Activated CD4-positive, alpha-beta T cell treated with anti-CD3 and anti-CD28 coated beads, Interleukin-2, amount 50 U/mL, for 4 hours (primary cell): ENCODE measurements at places on chromosomes 16 and 17.
A peak's percentile ranks its signal among the peaks of the same experiment; 100 is the strongest.

DNA sequence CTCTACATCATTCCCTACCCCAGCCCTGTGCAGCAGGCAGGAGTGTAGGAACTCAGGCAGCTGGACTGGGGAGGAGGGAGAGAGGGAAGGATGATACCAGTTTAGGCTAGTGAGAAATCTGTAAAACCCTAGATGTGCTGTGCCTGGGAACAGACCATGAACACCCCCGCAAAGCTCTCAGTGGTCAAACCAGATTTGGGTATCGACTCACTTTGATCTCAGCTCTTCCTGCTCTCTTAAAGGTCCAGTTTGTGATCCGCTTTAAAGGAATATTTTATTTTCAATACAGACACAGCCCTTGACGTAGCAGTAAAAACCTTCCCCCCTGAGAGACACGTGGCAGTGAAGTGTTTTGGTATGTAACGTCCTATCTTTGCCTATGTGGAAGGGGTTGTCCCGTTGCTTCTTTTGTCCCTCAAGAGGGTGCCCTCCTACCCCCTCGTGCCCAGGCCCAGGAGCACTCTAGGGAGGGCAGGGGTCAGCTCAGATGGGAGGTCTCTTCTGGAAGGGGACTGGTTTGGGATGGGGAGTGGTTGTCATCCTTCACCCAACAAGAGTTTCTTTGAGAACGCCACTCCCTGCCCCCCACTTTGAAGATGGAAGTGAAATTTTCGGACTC lies 19.3 kb upstream of the TBX2 start:
- DNase-seq: no peak

DNA sequence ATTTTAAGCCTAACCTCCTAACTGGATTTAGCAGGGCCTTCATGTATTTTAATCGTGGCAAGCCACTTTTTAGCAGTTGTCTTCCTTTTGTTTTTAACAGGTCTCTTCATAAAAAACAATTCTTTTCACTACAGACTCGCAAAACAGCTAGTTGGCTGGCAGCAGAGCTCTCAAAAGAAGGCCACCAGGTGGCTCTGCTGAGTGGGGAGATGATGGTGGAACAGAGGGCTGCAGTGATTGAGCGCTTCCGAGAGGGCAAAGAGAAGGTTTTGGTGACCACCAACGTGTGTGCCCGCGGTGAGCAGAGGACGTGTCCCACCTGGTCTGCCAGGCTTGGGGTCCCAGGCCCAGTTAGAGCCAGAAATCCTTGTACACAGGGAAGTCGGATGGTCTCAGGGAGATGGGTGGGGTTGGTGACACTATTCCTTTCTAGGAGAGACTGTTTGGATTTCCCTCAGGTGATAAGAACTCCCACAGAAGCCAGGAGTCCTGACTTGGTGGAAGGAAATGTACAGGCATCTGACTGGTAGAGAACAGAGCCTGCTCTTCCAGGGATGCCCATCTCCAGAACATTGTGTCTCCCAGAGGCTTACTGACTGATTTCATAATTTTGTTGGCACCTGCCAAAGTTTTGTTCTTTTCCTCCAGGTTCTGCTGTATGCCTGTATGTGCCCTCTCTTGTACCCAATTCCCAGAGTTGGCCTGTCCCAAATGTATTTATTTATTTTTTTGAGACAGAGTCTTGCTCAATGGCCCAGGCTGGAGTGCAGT lies 14.9 kb upstream of the DDX19A start:
- peak; percentile 3 for DNase-seq

DNA sequence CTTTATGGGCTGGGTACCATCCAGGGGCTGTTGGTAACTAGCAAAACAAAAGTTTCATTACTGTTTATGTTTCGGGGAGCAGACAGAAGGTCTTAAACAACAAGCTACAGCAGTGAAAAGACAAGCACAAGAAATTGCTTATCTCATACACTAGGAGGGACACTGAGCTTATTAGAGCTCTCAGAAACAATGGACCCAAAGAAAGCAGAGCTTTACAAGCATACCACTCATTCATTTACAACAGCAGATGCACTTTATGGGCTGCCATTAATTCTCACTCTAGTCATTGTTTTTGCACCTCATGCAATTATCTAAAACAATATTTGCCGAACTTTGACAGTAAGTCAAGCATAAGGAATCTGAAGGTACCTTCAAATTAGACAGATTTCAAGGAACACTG lies 10.0 kb downstream of the KRT16 start:
- no peak for DNase-seq

- DNase-seq: no peak
Observed at GRCh38 chr17:45940293-45940692, 45.9 kb downstream of the MAPT start.

- no peak for DNase-seq
Observed at GRCh38 chr16:1506494-1507213, 13.5 kb downstream of the TELO2 start.

- no peak for DNase-seq
Observed at GRCh38 chr17:55663400-55663799, 59.3 kb downstream of the TMEM100 start.

GRCh38 chr16:81530296-81530721 lies 85.7 kb downstream of the CMIP start:
- no peak for DNase-seq

DNA sequence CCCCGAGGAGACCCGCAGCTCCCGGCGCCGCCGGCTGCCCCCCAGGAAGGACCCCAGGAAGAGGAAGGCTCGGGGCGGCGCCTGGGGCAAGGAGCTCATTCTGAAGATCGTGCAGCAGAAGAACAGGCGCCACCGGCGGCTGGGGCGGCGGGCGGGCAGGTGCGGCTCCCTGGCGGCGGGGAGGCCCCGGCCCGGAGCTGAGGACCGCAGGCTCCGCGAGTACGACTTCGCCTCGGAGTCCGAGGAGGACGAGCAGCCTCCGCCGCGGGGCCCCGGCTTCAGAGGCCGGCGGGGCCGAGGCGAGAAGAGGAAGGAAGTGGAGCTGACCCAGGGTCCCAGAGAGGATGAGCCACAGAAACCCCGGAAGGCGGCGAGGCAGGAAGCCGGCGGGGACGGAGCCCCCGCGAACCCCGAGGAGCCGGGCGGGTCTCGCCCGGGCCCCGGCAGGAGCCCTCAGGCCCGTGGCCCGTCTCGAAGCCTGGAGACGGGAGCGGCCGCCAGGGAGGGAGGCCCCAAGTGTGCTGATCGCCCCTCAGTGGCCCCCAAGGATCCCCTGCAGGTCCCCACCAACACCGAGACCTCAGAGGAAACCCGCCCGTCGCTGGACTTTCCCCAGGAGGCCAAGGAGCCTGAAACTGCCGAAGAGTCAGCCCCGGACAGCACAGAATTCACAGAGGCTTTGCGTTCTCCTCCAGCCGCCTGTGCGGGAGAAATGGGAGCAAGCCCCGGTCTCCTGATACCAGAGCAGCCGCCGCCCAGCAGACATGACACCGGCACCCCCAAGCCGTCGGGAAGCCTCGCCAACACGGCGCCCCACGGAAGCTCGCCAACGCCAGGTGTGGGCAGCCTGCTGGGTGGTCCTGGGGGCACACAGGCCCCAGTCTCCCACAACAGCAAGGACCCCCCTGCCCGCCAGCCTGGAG lies 22.3 kb upstream of the ZFPM1 start:
- DNase-seq: peak; percentile 30

- no peak for DNase-seq
Observed at GRCh38 chr17:17816831-17817551, 19.8 kb downstream of the SREBF1 start.

GRCh38 chr17:46193626-46194392 lies 580 bp upstream of the KANSL1 start:
- DNase-seq: peak; percentile 91

GRCh38 chr16:72921620-72922019 lies 126.3 kb downstream of the ZFHX3 start:
- DNase-seq: no peak

GRCh38 chr17:75241143-75241430 lies 20.3 kb downstream of the GGA3 start:
- no peak for DNase-seq

GRCh38 chr16:11511801-11512200 lies 74.9 kb downstream of the LITAF start:
- no peak for DNase-seq

GRCh38 chr16:77663711-77664110 lies 58.6 kb upstream of the NUDT7 start:
- DNase-seq: no peak

GRCh38 chr17:59462385-59462784 lies 103.0 kb upstream of the DHX40 start:
- DNase-seq: no peak
